ENCODE measurements at places on chromosomes 3 and 15.
A peak's percentile ranks its signal among the peaks of the same experiment; 100 is the strongest.

DNA sequence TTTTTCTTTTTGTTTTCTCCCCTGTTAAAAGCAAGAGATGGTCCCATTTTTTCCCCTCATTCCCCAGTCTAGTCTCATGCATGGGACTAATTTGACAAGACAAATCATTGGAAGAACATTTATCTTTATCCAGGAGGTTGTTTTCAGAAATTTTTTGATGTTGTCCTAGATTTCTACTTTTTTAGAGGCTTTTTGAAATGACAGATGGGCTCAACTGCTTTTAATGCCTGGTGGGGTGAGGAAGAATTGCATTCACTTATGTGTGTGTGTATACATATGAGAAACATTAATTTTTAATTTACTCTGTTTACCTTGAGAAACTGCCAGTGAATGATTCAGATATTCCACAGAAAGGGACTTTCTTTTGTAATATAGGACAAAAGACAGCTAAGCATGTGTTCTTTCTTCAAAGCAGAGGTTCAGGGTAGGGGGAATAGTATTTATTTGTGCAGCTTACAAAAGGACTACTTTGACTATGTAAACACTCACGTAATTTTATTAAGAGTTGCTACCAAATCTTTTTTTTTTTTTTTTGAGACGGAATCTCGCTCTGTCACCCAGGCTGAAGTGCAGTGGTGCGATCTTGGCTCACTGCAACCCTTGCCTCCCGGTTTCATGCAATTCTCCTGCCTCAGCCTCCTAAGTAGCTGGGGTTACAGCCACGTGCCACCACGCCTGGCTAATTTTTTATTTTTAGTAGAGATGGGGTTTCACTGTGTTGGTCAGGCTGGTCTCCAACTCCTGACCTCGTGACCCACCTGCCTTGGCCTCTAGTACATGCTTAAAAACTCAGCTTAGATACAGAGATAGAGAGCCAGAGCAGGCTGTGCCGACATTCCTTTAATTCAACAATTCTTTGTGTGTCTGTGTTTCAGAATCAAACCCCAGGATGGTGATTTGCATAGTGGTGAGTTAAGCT lies 130.1 kb upstream of the RARB start:
- no peak for DNase-seq

DNA sequence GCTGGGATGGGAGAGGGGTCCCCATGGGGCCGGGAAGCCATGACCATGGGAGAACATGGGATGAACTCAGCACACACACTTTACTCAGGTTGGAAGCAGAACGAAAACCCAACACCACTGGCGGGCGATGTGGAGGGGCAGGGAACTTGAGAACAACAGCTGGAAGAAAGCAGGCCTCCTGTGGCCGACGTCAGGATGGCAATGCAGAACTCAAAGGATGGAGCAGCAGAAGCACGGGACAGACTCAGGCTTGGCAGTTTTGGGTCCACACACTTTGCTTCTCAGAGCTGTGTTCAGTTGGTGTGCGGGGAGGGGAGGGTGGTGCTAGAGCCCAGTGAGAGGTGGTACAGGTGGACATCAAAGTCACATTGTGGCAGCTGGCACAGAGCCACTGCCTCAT lies 80.7 kb downstream of the SEC22A start:
- no peak for DNase-seq

- peak; percentile 12 for DNase-seq
Observed at GRCh38 chr15:22980189-22981050, at the start of gene CYFIP1. TSS of gene CYFIP1 (minus strand) at chr15:22980368. CDS start at chr15:22947285, 33,083 bp downstream.

- no peak for DNase-seq
Observed at GRCh38 chr15:77027697-77028450, 32.9 kb downstream of the PSTPIP1 start.

DNA sequence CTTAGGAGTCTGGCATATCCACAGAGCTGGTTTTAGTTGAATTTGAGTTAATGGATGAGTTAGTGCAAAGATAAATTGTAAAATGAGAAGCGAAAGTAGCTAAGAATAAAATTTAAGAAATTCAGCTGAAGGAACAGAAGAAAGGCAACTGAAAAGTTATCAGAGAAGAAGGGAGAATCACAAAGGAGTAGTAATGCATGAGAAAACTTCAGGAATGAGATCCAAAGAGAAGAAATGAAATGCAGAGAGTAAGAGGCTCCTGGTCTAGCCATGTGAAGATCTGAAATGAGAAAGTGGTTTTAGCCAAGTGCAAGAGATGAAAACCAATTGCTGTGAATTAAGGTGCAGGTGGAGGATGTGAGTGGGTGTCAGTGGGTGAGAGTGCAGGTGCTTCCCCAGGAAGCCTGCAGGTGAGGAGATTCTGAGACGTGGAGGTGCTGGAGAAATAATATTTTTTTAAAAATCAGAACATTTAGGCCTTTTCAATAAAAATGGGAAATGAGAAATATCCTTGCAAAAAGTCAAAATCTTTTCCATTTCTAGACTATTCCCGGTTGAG lies 18.5 kb downstream of the KBTBD8 start:
- no peak for DNase-seq

DNA sequence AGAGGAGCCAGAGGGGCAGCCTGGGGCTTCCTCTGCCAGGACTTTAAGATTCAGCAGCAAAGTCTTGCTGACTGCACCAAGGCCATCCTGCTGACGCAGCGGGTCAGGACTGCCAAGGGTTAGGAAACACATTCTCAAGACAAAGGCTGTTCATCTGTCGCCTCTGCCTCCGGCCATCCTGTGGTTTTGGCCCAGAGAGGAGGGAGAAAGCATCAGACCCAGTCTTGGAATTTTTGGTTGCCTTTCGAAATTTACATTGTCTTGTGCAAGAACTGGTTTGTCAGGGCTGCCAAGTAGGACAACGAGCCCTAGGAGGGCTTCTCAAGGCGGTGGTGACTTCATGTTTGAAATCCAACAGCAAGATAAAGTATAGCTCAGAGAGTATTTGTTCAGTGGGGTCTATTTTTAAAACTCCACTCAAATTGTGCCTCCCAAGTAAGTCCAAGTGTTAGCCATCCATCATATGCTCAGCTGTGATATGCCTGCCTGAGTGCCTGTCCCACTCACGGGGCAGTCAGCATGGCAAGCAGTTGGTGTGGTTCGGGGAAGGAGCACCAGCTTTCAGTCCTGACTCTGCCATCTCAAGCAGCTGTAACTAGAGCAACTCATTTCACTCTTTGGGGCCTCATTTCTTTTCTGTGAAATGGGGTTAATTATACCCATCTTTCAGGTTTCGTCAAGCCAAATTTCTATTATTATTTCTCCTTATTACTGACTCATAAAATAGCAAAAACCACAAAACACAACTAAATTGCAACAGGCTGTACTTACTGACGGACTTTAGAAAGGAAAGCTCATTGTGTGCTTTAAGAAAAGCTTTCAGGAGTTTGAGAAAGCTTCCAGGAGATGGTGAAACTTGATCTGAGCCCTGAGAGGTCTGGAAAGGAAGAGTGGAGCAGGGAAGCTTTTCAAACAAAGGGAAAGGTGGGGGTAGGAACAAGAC lies 42.4 kb upstream of the RHO start:
- no peak for DNase-seq

GRCh38 chr3:100358413-100358812 lies 23.9 kb downstream of the NIT2 start:
- no peak for DNase-seq

- DNase-seq, result no peak
Observed at GRCh38 chr15:50750227-50750705, 15.2 kb downstream of the SPPL2A start.

GRCh38 chr3:51386159-51386851 lies 1.2 kb downstream of the MANF start:
- DNase-seq, result no peak

- DNase-seq, result peak; percentile 21
Observed at GRCh38 chr3:45143673-45144671, 2.2 kb downstream of the CDCP1 start.

- DNase-seq, result no peak
Observed at GRCh38 chr3:191220908-191221307, 21.9 kb downstream of the OSTN start.

DNA sequence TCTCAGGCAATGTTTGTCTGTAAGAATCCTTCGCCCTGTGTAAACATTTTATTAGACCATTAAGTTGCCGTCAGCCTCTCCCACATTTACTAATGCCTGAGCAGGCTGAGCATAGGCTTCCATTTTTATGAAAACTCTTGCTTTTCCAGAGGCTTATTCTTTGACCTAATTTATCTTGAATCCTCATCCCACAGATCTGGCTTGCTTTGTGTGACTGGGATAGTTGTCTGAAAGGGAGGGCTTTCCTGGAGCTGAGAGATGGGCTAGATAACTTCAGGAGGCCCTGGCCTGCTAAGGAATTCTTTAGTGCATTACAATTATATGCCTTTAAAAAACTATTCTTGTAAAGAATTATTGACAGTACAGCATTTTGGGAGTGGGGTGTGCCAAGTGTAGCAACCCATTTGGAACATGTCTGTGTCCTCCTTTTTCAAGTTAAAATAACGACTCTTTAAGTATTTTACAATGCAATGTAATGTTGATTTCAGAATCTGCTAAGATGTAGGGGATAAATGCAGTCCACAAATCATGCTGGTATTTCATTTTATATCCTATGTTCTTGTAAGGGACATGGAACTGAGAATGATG lies 52.4 kb downstream of the EEFSEC start:
- DNase-seq, result no peak
